ENCODE measurements at places on chromosomes 7 and 10.
A peak's percentile ranks its signal among the peaks of the same experiment; 100 is the strongest.

GRCh38 chr7:38796626-38797501 lies 112.1 kb downstream of the VPS41 start:
- peak; percentile 59 for DNase-seq

DNA sequence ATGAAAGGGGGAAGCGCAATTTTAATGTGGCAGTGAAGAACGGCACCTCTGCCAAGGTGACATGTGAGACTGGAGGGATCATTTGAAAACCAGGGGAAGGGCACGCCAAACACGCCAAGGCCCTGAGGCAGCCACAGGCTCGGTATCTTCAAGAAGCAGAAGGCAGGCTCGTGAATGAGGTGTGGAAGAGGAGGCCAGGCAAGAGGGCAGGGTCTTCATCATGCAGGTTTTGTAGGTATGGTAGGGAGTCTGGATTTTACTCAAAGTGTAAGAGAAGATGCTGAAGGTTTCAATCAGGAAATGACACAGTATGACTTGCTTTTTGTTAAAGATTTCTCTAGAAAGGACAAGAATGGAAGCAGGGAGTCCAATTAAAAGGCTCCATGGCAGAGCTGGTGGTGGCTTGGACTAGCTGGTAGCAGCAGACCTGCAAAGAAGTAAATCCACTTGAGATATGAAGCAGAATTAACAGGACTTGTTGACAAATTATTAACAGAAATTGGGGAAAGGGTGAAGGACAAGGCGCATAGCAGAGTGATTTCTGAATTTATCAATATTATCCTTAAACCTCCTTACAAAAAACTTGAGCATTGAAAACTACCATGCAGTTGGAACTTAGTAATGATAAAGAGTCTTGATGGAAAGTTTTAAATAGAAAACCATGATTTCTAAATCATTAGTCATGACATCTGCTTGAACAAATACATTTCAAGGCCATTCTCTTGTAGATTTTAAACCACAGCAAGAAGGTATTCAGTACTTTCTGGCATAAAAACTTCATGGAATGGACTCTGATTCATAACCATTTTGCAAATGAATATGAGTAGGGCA lies 70.4 kb downstream of the COA1 start:
- no peak for DNase-seq

- DNase-seq = no peak
These were observed 72.7 kb downstream of the GPR85 start for GRCh38 chr7:113013761-113014449.

DNA sequence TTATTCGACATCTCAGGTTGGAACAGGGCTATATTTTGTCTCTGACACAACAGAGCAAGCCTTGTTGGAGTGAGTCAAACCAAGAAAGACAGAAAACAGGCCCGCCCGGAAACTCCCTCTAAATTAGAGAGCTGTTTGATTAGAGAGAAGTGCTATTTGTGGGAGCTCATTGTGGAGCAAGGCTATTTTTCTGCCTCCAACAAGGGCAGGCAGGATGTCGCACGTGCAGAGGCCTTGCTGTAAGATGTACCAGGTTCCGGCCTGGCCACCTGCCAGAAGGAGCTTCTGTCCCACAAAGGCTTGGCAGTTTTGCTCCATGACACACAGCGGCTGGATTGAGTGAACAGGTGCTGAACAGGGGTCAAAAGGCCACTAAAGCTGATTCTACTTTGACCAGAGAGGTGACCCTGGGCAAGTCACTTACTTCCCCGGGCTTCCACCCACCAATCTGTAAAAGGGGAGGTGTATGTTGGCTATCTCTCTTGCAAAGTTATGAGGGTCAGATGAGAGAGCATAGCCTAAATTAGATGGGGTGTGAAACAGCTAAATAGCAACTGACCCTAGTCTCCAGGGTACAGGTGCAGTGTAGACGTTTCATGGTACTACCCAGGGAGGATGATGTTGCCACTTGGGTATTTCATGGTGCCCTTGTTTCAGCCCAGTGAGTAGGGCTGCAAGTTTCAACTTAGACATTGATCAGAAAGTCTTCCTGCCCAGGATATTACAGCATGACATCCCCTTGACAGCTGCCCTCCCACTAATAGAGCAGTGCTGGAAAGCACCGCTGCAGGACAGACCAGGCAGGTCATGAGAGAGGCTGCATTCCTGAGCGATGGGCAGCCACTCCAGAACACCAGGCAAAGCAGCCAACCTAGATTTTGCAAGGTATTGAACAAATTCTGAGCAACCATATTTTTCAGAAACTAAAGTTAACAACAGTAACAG lies 62.0 kb downstream of the VSTM4 start:
- DNase-seq = no peak

GRCh38 chr10:72254813-72255568 lies 18.7 kb upstream of the DDIT4 start:
- peak; percentile 45 for DNase-seq

DNA sequence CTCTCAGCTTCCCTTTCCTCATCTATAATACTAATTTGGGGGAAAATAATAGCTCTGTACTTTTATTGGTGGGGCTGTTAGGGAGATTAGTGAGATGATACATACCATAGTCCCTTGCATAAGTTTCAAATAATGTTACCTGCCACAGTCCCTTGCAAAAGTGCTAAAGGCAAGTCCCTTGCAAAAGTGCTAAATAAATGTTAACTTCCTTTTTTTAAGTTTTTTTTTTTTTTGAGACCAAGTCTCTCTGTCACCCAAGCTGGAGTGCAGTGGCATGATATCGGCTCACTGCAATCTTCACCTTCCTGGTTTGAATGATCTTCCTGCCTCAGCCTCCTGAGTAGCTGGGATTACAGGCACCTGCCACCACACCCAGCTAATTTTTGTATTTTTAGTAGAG lies 43.4 kb upstream of the SRGN start:
- DNase-seq = no peak

DNA sequence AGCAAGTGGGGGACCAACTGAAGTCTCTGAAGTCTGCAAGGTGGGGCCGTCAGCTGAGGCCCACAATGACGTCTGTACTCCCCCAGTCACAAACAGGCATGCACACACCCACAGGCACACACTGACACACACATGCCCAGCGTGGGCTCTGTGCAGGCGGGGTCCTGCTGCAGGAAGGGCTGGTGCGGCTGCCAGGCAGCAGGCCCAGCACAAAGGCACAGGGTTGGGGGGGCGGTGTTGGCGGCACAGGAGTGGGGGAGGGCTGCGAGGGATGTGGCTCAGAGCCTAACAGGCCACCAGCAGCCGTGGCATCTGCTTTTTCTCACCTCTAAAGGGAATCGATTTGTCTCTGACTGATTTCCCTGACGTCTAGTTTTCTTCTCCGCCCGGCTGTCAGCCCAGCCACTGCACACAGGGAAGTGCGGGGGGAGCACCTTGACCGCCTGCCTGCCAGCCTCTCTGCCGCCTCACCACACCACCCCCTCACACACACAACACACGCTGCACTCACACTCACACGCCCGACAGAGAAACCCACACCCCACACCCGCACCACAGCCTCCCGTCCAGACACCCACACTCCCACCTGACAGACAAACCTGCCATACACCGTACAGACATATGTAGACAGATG lies 43.5 kb upstream of the ZMIZ1 start:
- DNase-seq = peak; percentile 52

DNA sequence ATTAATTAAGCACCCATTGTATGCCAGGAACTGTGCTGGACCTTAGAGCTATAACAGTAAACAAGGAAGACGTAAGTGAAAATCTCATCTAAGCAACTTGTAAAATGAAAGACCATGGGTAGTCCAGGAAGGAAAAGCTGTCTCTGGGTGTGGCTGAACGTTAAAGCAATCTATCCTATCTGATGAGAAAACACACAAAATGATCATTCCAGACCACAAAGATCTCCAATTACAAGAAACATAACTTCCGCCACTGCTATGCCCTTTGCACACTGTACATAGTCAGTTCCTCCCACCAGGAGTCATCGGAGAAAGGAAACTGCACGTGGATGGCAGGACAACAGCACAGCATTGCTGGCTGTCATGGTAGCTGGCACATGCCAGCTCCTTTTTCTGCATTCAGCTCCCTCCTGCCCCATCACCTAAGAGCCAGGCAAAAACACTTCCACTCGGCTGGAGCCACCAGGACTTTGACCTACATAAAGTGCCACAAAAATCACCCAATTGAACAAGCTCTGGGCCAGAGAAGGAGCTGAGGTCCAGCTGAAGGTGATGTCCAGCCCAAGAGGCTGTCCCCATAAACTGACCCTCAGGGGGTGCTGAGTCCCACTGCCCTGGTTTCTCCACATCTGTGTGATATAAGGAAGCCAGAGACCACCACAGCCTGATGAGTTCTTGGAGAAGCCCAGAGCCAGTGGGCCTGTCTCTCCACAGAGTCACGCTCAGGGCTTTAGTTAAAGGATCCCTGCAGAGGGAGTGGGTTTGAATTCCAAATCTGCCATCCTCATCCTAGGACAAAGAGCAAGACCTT lies 56.4 kb downstream of the STEAP1B start:
- no peak for DNase-seq

Measured in CD4-positive, alpha-beta T cell treated with Interleukin-21 for 1 hour (primary cell).